Psoas muscle (tissue), 8 donors: ENCODE measurements at places on chromosomes 11 and 22. TPM values are rescaled to one million over a fixed set of nuclear protein-coding genes. Genes with fewer than 3 reads are reported as not detected.

The NLRP14 gene
- total RNA-seq: not detected

The HEPN1 gene
- total RNA-seq: not detected

The LGR4 gene
- total RNA-seq: 8.0 TPM

The PHF21B gene
- total RNA-seq: 0.44 TPM

The TTC36 gene
- total RNA-seq: 1.2 TPM

The DRICH1 gene
- not detected for total RNA-seq

The OR8G5 gene
- total RNA-seq: not detected

The CENPM gene
- total RNA-seq: 0.59 TPM

DNA sequence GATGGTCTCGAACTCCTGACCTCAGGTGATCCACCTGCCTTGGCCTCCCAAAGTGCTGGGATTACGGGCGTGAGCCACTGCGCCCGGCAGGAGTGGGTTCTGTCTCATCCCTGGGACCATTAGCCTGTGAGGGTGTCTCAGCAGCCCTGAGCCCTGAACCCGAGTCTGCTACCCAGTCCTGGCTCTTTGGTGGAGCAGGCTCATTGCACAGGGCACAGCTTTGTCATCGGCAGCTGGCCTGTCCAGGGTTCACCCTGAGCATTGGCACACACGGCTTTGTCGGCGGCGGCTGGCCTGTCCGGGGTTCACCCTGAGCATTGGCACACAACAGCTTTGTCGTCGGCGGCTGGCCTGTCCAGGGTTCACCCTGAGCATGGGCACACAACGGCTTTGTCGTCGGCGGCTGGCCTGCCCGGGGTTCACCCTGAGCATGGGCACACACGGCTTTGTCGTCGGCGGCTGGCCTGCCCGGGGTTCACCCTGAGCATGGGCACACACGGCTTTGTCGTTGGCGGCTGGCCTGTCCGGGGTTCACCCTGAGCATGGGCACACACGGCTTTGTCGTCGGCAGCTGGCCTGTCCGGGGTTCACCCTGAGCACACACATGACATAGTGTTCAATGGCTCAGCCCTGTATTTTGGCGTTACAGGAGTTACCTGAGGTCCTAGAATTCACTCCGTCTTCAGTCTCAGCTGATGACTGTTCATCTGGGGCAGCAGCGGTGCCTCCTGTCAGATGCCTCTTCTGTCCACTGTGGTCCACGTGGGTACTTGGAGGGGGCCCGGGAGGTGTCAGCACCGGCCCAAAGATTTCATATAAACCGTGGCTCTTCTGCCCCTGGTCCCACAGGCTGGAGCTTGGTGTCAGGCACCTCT, 1082.5 kb downstream of the BRD1 start:
- no peak for DNase-seq
- no peak overlapping the region for H3K4me3 ChIP-seq
- H3K36me3 ChIP-seq: no peaks in the 10 kb centered on the region
- H3K27ac ChIP-seq: no peak overlapping the region

- peaks cover 2% of the 10 kb centered on the region for H3K27me3 ChIP-seq
- no peak for DNase-seq
- H3K36me3 ChIP-seq: no peaks in the 10 kb centered on the region
These were observed 81.7 kb upstream of the SHISAL1 start for GRCh38 chr22:44394246-44395117.

DNA sequence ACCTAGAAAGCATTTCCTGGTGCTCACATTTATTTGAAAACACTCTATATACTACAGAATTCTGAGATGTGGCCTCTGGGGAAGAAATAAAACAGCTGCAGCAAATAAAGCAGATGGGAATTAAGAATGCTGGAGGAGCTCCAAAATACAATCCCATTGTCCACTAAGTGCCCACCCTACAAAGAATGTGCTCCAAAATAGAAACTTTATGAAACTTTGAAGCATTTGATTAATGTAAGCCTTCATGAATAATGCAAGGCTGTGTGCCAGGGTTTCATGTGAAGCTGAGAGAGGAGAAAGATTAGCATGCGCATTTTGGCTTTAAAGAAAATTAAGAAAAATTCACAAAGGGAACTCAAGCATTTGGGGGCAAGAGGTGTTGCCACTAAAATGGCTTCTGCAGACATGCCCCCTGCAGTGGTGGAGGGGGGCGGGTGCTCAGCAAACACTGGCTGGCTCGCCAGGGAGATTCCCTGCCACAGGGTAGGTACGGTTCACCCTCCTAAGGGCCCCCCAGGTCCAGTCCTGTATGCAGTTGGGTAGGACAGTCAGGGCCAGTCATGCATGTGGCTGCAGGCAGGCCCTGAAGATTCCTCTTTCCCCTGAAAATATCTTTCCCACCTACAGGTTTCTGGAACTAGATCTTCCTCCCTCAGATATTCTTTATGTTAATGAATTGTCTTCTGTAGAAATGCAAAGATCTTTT, 46.6 kb upstream of the RCN1 start:
- no peaks in the 10 kb centered on the region for H3K36me3 ChIP-seq
- H3K27ac ChIP-seq: no peak overlapping the region
- no peak for DNase-seq

DNA sequence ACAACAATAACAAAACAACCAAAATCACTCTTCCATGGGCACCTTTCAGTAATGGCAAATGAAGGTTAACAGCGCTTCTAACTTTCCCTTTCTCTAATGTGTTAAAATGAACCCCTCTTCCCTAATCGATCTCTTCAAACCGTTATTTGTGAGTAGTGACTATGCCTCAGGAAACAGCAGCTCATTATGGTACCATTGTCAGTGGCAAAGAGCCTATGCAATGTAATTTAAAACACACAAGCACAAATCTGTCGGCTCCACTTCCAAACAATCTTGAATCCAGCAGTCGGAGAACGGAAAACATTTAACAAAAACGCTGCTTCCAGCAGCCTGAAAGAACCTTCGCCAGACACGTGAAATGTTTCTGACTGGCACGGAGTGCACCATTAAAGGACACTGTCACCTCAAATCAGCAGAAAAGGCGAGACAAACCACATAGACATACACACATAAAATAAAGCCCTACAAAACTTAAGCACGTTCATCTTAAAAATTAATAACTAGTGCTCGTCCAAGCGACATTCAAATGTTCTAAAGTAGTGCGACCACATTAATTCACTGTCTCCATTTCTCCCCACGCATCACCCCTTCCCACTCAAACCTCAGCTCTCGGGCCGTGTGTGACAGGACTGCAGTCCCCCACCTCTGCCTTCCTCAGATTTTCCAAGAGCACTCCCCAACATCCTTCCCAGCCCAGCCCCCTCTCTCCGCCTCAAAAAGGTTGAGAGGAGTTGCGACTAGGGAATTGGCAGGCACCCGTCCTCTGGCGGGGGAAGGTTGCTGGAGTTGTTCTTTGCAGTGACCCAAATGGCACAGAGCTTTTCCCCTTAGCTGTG, 748 bp downstream of the RAB30 start:
- H3K4me1 ChIP-seq: peaks cover 43% of the 10 kb centered on the region
- no peaks in the 10 kb centered on the region for H3K27me3 ChIP-seq
- peak overlapping the region; percentile 68 for H3K4me3 ChIP-seq
- H3K27ac ChIP-seq: peak overlapping the region; percentile 90
- H3K36me3 ChIP-seq: peaks cover 27% of the 10 kb centered on the region

DNA sequence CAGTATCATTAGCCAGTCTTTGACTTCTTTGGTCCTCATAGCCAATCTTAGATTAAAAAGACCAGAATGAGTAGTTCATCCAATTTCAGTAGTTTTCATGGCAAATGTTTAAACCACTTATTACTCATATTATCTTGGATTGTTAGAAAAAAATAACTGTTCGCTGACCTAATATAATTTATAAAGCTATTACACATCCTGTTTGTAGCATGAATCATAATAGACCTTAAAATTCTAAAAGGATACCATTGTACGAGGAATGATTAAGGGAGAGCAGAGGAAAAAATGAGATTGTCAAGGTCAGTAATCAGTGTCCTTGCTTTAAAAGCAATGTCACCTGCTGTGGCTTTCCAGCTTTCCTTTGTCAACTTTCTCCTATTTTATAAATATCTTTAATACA, 371.2 kb downstream of the NELL1 start:
- no peak overlapping the region for H3K27ac ChIP-seq
- DNase-seq: no peak
- no peaks in the 10 kb centered on the region for H3K4me1 ChIP-seq

DNA sequence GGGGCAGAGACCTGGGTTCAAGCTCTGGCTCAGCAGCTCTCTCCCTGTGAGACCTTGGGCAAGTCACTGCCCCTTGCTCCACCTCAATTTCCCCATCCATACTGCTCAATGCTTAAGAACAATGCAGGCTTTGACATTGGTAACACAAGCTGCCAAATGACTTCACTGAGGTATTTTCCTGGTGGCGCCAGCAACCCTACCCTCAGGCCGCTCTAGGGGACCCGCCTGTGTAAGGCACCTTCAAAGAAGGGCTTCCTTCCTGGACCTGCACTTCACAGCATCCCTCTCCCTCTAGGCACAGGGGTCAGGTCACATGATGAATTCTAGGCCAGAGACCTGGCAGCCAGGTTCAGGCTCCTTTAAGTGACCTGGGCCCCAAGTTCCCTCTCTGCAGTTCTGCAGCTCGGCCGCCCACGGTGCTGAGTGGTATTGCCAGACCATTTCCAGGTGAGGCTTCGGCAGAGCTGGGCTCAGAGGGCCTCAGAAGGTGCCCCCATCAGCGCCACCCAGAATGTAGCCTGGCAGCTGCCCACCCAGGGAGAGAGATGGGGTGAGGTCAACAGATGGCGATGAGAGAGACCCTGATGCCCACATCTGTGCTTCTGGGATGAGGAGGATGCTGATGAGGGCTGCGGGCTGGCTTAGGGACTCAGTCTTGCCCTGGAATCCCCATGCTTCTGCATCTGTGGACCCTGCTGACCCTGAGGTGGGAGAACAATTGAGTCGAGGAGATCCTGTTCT, 4.5 kb downstream of the WNT11 start:
- H3K36me3 ChIP-seq: no peaks in the 10 kb centered on the region
- no peaks in the 10 kb centered on the region for H3K27me3 ChIP-seq
- DNase-seq: peak; percentile 6
- peaks cover 9% of the 10 kb centered on the region for H3K4me1 ChIP-seq
- no peak overlapping the region for H3K27ac ChIP-seq

DNA sequence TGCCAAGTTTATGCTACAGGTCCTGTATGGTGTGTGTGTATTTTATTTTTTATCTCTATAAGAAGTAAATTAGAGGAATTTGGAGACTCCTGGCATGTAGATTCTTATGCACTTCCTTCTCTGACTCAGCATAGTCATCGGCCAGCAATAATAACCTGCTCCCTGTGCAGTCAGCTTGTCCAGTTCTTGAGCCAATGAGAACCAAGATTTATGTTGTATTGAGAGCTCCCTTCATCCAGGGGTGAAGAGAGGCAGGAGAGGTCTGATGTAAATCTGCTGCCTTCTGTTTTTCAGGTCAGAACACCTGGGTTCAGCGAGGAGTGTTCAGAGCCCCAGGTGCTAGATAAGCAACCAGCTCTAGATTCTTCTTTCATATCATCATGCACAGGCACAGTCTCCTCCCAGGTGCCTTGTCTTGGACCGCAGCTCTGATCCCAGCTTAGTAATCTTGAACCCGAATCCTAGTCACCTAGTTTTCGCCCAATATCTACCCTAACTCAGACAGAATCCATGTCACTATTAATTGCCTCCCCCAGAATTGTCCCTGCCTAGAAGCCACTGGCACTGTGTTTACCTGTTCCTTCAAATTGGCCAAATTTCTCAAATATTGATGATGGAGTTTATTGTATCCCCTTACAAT, 328.2 kb upstream of the NCAM1 start:
- no peaks in the 10 kb centered on the region for H3K36me3 ChIP-seq
- DNase-seq: no peak
- no peak overlapping the region for H3K4me3 ChIP-seq
- no peaks in the 10 kb centered on the region for H3K27me3 ChIP-seq
- H3K4me1 ChIP-seq: peaks cover 7% of the 10 kb centered on the region

DNA sequence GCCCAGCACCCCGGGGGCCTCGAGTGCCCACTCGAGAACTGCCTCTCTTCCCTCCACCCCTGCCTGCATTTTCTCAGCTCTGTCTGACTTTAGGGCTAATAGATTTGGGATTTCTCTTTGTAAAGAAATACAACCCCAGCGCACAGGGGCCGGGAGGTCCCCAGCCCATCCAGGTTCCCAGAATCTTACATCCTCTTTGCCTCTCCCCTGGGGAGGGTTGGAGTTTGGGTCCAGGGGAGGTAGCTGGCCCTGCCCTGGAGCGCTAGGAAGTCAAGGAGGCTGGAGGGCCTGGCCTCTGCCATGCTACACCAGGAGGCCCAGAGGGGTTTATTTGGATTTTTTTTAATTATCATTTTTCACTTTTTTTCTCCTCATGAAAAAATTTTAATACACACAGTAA, 65.7 kb upstream of the LMO1 start:
- H3K4me1 ChIP-seq: peaks cover 6% of the 10 kb centered on the region
- H3K36me3 ChIP-seq: no peaks in the 10 kb centered on the region
- H3K27ac ChIP-seq: no peak overlapping the region

- DNase-seq: no peak
- no peaks in the 10 kb centered on the region for H3K27me3 ChIP-seq
- no peaks in the 10 kb centered on the region for H3K36me3 ChIP-seq
These were observed 55.0 kb downstream of the DDI1 start for GRCh38 chr11:104091281-104092096.

GRCh38 chr11:134857035-134857434, 445.0 kb upstream of the B3GAT1 start:
- no peak for DNase-seq
- H3K4me1 ChIP-seq: no peaks in the 10 kb centered on the region
- no peak overlapping the region for H3K27ac ChIP-seq
